ENCODE measurements at places on chromosomes 16 and 17.

- no peak for DNase-seq
Observed at GRCh38 chr17:11330826-11331225, 89.8 kb downstream of the SHISA6 start.

GRCh38 chr16:56097306-56097705 lies 94.0 kb upstream of the GNAO1 start:
- DNase-seq: no peak

GRCh38 chr16:64280317-64280716 lies 841.5 kb downstream of the CDH11 start:
- DNase-seq: no peak

DNA sequence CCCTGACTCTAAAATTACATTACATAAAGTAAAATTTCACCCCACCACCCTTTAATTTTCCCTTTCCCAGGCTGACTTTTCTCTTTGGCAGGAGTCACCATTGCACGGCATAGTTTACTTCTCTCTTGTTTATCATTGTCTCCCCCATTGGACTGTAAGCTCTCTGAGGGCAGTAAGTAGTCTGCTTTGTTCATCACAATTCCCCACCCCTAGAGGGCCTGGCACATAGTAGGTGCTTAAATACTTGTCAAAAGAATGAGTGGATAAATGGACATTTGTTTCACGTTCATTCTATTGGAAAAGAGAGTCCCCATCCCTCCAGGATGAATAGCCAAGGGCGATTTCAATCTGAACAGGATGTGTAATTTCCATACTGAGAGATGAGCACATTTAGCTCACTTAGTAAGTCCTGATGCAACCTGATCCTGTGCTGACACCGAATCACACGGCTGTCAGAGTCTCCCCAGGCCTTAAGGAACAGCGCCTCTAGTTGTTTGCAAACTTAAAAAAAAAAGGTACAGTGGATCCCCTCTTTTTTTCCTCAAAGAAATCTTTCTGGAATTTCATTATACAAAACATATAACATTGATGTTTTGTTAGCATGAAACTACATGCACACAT lies 54.0 kb downstream of the AKAP1 start:
- no peak for DNase-seq

GRCh38 chr17:43517161-43517560 lies 29.0 kb downstream of the ETV4 start:
- no peak for DNase-seq

DNA sequence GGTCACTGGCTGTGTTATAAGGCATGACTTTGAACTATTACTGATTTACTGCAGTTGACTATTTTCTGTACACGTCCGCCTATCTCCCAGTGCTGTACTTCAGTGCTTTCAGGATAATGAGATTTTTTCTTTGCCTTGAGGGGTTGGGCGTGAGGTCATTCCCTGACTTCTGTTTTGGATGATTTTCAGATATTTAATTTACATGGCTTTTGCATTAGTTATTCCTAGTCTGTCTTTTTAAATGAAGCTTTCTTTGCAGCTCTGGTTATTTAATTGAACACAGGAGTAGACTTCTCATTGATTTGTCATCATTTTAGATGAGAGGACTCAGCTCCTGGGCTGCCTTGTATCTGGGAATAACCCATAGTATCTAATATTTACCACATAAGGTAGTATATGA lies 23.7 kb downstream of the WIPF2 start:
- DNase-seq: no peak

DNA sequence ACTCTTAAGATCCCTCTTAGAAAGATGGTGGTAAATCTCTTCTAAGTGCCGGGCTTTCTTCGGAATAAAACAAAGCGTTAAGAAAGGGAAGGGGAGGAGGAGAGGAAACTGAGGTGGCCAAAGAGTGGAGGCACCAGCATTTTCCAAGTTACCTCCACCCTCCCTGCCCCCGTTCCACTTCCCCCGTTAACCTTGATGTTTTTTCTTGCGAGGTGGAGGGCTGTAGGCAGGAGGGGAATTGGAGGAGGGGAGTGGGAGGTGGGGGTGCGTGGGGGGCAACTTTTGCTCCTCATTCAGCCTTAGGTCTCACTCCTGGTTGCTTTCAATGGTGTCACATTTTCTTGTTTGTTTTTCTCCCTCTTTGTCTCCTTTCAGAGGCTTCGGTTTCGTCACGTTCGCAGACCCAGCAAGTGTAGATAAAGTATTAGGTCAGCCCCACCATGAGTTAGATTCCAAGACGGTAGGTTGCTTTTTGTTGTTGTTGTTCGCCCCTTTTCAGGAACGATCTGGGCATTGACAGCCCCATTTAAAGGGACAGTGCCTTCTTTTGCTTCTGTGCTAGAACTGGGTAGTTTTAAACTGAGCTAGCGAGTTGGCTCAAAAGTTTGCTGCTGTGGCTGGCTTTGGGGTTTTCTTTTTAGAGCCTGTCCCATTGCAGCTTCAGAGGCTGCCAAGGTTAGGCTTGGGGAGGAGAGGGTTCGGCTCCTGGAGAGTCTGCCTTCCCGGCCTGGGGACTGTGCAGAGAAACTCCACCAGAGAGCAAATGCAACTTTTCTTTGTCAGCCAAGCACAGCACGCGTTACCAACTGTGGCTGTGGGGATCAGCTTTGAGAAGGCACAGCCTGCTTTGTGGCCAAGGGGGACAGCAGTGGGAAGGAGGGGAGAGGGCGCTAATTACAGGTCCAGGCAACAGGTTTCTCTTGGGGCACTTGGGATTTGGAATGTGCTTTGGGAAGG lies 1.9 kb downstream of the MSI2 start:
- DNase-seq: peak; percentile 13

DNA sequence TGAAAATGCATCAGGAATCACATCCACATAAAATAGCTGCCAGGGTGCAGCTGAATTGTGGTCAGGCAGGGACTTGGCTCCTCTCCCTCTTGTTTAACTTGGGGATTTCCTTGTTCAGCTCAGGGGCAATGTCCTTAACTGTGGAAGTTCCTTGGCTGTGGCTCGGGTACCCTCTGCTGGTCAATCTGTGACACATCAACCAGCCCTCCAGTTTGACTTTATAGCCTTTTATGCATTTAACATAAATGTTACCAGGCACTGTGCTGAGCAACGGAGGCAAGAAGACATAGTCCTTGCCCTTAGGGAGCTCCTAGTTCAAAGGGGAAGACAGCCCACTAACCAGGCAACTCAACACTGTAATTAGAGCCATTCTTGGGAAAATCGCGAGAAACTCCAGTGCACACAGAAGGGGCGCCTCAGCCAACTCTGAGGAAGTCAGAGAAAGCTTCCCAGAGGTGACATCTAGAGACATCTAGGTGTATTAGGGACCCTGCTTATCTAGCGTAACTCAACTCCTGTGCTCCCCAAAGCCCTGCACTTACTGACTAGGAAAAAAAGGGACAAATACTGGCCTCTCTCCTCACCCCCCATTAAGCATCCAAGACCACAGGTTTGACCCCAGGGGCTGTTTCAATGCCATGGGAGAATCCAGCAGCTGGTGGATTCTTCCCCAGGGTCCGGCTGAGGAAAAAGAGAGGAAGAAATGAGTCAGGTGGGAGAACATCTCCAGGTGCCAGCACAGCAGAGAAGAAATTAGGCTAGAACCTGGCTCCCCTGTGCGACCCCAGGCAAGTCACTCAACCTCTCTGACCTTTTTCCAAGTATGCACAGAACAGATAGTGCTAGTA lies 17.3 kb upstream of the EEF2K start:
- DNase-seq: peak; percentile 78

- no peak for DNase-seq
Observed at GRCh38 chr17:21425736-21426135, 49.6 kb downstream of the KCNJ12 start.

DNA sequence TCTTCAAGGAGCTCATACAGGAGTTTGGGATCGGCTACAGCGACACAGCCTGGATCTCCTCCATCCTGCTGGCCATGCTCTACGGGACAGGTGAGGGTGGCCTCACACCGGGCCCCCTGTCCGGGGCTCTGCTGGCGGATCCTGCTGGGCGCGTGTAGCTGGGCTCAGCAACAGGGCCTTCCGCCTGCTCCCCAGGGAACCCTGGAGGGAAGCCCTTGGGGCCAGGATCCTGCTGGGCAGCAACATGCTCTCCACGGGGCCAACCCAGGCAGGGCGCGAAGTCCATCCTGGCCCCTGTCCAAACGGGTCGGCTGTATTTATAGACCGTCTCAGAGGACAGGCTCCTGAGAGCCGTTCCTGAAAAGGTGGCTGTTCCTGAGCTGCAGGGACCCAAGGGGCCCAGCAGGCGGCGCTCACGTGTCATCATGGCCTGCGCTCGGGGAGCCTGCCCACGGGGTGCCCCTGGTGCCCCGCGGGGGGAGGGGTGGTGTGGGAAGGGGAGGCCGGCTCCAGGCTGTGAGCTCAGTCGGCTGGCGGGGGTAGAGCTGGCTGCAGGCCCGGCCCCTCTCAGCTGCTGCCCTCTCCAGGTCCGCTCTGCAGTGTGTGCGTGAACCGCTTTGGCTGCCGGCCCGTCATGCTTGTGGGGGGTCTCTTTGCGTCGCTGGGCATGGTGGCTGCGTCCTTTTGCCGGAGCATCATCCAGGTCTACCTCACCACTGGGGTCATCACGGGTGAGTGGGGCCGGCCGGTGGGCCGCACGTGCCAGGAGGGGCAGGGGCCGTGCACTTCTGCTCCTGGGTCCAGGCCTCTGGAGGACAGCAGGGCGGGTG lies 7.5 kb downstream of the SLC16A3 start:
- peak; percentile 78 for DNase-seq

DNA sequence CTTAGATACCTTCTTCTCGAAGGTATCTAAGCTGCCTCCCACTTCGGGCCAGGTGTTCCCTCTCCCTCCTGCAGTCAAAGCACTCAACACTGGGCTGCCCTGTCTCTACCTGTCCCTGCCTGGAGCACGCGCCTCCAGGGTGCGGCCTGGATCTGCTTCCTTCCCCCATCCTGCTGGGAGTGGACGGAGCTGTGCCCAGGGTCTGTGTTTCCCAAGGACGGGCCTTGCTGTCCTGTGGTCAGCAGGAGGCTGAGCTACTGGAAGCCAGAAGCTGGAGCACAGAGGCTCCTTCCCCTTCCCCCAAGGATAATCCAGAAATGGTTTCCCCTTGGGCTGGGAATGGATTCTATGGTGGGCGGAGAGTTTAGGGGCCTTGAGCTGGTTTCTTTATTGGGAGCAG lies 16.7 kb downstream of the LLGL2 start:
- DNase-seq: no peak

DNA sequence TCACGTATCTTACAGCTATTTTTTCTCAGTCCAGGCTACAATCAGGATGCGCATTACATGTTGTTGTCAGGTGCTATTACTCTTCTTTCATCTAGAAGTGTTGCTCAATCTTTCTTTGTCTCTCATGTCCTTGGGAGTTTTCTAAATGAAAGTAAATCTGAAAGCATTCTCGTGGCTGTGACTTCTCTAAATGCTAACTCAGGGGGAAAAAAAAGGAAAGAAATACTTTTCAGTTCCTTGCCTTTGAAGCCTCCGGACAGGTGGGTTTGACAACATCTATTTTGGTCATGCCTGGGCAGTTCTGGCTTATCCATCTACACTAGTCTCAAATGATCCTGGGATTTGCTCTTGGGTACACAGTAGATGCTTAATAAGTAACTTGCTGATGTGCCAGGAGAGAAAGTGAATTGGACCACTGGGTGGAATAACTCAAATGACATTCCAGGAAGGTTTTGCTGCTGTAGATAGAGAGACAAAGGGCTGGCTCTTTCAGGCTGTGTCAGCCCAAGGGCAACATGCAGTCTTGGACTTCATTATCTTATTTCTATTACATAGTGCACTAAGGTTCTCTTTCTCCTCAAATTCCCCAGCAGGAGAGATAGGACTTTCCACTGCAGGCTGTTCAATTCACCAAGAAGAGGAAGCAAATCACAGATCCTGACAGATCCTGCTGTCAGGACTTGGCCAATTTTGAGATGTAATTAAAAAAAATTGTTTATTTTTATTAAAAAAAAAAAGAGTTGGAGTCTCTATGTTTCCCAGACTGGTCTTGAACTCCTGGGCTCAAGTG lies 63.6 kb upstream of the NFAT5 start:
- no peak for DNase-seq

DNA sequence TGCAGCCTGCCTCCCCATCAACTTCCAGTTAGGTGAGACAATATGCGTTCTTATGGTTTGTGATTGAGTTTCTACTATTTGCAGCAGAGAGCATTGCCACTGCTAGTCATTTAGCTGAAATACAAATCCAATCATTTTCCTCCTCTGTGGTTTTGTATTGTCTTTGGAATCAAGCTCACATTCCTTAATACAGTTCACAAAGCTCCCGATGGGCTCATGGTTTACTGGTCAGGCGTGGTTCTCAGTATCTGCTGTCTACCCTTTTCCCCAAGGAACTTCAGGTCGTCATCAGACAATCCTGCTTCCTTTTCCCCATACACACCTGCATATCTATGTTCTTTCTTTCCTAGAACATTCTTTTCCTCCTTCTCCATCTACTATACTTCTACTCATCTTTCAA lies 69.6 kb upstream of the GAS7 start:
- DNase-seq: no peak

DNA sequence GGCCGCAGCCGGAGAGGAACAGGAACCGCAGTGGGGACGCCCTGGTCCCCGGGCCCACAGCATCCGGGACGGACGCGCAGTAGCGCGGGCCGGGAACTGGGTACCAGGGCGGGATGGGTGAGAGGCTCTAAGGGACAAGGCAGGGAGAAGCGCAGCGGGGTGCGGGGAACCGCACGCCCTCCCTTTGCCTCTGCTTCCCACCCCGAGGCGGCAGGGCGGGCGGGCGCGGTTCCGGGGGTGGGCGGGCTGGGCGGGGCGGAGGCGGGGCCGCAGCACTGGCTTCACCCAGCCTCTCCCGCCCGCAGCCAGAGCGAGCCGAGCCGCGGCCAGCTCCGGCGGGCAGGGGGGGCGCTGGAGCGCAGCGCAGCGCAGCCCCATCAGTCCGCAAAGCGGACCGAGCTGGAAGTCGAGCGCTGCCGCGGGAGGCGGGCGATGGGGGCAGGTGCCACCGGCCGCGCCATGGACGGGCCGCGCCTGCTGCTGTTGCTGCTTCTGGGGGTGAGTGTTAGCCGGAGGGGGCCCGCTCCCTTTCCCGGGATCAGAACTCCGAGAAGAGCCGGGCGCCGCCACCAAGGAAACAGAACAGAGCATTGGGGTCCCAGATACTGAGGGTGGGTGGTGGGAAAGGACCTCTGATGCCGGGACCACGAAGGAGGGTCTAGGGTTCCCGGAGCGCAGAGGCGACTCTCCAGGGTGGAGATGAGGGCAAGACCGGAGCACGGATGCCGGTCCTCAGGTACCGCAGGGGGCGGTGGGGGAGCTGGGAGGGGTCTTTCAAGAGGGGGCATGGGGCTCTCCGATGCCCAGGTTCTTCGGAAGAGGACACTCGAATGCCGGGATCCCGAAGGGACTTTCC lies at the start of gene NGFR:
TSS of gene NGFR (plus strand) at position 308 of the 856 bp plus-strand sequence. CDS start at position 433, 125 bp downstream.
- peak; percentile 49 for DNase-seq

- DNase-seq: peak; percentile 51
Observed at GRCh38 chr16:87248714-87249113, 68.5 kb downstream of the C16orf95 start.
